ENCODE measurements at places on chromosomes 1 and 21. TPM values are rescaled to one million over a fixed set of nuclear protein-coding genes. Genes with fewer than 3 reads are reported as not detected.

DNA sequence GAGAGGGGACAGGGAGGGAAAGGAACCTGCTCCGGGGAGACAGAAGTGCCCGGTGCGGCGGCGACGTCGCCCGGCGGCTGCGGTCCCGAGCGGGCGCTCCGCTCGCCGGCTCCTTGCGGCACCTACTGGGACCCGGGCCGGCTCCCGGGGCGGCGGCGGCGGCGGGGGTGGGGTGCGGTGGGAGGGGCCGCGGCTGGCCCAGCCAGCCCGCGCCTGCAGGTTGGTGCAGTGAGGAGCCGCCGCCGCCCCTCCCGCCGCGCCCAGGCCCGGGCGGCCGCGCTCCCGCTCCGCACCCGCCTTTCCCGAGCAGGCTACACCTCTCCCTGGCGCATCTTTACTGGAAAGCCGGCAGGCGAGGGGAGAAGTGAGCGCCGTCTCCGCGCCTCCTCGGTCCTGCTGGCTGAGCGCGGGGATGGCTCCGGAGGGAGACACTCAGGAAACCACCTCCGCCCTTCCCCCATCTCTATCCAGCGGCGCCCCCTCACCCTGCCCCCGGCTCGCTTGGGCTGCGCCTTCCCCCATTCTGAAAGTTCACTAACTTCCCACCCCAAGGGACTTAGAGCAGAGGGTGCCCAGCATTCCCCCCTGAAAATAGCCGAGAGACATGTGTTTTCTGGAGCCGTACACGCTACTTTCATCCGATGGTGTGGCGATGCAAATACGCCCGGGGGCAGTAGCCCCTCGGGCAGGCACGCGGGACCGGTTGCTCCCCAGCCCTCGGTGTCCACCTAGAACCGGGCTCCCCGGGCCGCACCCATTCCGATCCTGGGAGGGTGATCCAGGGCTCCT lies at the start of gene PLD5:
PLD5 (minus strand) TSS at position 127 of the 789 bp plus-strand sequence.
- H3K4me1 ChIP-seq, result peaks cover 18% of the 10 kb centered on the region
- peak within 1 kb of the TSS; percentile 70 for H3K4me3 ChIP-seq
- H3K27me3 ChIP-seq, result peaks cover 46% of the 10 kb centered on the region
- H3K36me3 ChIP-seq, result peaks cover 4% of the 10 kb centered on the region
- no peak for DNase-seq

GRCh38 chr1:95370691-95371562 lies 136.9 kb downstream of the RWDD3 start:
- H3K4me3 ChIP-seq, result no peak overlapping the region
- H3K4me1 ChIP-seq, result no peaks in the 10 kb centered on the region
- no peaks in the 10 kb centered on the region for H3K36me3 ChIP-seq
- DNase-seq, result no peak
- no peak overlapping the region for H3K27ac ChIP-seq
- peaks cover 3% of the 10 kb centered on the region for H3K27me3 ChIP-seq

GRCh38 chr1:111778541-111779051 lies 22.9 kb downstream of the DDX20 start:
- H3K4me3 ChIP-seq, result no peak overlapping the region
- peaks cover 3% of the 10 kb centered on the region for H3K27me3 ChIP-seq
- no peak for DNase-seq
- peaks cover 5% of the 10 kb centered on the region for H3K4me1 ChIP-seq
- peaks cover 11% of the 10 kb centered on the region for H3K36me3 ChIP-seq
- no peak overlapping the region for H3K27ac ChIP-seq

GRCh38 chr1:23521588-23521987 lies 9.4 kb downstream of the E2F2 start:
- peaks cover 41% of the 10 kb centered on the region for H3K4me1 ChIP-seq
- no peaks in the 10 kb centered on the region for H3K36me3 ChIP-seq
- H3K27ac ChIP-seq, result no peak overlapping the region
- H3K4me3 ChIP-seq, result no peak overlapping the region

- peaks cover 9% of the 10 kb centered on the region for H3K4me1 ChIP-seq
- DNase-seq, result no peak
Observed at GRCh38 chr21:42696501-42697040, 43.1 kb downstream of the PDE9A start.

DNA sequence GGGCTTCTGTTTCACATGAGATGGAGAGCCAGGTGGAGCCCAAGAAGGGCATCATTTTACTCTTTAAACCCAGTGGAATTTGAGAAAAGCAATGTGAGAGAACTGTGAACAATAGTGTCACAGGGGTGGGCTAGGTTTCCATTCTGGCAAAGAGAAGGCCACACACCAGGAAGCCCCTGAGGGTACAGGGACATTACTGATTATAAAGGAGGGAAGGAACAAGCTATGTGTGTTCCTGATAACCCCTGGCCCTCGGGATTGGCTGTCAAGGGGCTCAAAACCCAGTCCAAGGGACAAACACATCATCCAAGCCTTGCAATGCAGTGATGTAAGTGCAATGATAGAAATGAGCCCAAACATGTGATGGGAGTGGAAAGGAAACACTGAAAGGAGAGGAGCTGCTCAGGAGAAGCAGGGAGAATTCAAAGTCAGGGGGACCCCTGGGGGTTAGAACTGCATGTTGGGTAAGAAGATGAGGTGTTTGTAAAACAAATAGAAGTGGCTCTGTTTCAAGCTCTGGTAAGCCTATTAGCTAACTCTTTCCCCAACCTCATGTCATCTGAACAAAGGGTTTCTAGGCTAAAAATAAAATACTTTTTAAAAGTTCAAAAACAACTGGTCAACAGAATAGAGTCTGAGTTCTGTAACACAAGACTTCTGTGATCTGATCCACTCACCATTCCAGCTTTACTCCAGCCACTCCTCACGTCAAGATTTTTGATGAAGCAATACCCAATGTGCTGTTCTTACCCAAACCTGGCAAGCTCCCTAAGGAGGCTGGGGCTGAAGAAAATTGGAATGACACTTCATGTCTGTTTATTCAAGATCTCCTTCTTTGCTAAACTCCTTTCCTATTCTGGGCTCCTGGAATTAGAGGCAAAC lies 51.1 kb upstream of the IL12RB2 start:
- peaks cover 2% of the 10 kb centered on the region for H3K36me3 ChIP-seq
- H3K27me3 ChIP-seq, result no peaks in the 10 kb centered on the region
- no peaks in the 10 kb centered on the region for H3K4me1 ChIP-seq
- H3K27ac ChIP-seq, result no peak overlapping the region
- no peak for DNase-seq
- H3K4me3 ChIP-seq, result no peak overlapping the region

- peaks cover 1% of the 10 kb centered on the region for H3K4me1 ChIP-seq
- peaks cover 8% of the 10 kb centered on the region for H3K36me3 ChIP-seq
- H3K27me3 ChIP-seq, result no peaks in the 10 kb centered on the region
Observed at GRCh38 chr1:150813028-150813707, 5.1 kb upstream of the CTSK start.

- peaks cover 73% of the 10 kb centered on the region for H3K4me1 ChIP-seq
- H3K36me3 ChIP-seq, result no peaks in the 10 kb centered on the region
- DNase-seq, result no peak
- no peak overlapping the region for H3K27ac ChIP-seq
- no peak overlapping the region for H3K4me3 ChIP-seq
Observed at GRCh38 chr1:161189036-161189435, 9.8 kb downstream of the ADAMTS4 start.

DNA sequence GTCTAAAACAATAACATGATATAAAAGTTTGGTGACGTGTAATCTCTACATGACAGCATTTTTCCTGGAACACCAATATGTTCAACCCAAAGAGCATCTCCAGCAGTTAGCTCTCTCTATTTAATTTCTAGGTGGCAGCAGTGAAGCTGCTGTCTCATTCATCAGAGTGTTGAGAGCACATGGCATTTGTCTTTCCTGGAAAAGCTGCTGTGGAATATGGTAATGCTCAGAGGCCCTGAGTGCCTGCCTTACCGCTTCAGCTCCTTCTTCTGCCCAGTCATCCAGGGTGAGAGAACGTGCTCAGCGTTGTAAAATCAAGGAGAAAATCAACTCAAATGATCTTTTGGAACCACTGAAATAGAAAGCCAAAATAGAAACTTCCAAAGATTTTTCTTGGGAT lies 640.7 kb downstream of the ADGRL2 start:
- no peaks in the 10 kb centered on the region for H3K36me3 ChIP-seq
- DNase-seq, result no peak
- no peak overlapping the region for H3K27ac ChIP-seq
- H3K27me3 ChIP-seq, result peaks cover 1% of the 10 kb centered on the region
- no peaks in the 10 kb centered on the region for H3K4me1 ChIP-seq
- H3K4me3 ChIP-seq, result no peak overlapping the region

- H3K27me3 ChIP-seq, result peaks cover 58% of the 10 kb centered on the region
- DNase-seq, result peak; percentile 74
- no peaks in the 10 kb centered on the region for H3K36me3 ChIP-seq
Observed at GRCh38 chr1:159211331-159212136, 6.9 kb downstream of the ACKR1 start.

DNA sequence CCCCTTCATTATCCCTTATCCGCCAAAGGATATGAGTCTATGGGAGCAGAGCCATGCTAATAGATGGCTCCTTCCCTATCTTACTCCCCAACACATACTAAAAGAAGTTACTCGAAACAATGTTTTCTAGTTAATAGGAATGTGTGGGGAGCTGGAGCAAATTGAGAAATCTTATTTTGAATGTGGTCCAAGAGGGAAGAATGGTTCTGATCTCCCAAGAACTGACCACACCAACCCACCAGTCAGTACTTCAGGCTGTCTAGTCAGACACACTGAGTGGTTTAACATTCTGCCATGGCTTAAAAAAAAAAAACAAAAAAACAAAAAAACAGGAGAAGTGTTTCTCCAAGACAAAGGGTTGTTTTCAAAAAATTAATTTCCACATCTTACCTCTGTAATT lies 31.5 kb upstream of the DNASE2B start:
- H3K4me3 ChIP-seq, result no peak overlapping the region
- no peak overlapping the region for H3K27ac ChIP-seq
- H3K4me1 ChIP-seq, result peaks cover 14% of the 10 kb centered on the region
- H3K36me3 ChIP-seq, result no peaks in the 10 kb centered on the region
- no peaks in the 10 kb centered on the region for H3K27me3 ChIP-seq
- DNase-seq, result no peak

GRCh38 chr21:41899426-41900202 lies 20.5 kb upstream of the PRDM15 start:
- peaks cover 7% of the 10 kb centered on the region for H3K36me3 ChIP-seq
- H3K4me1 ChIP-seq, result peaks cover 33% of the 10 kb centered on the region
- peak overlapping the region; percentile 80 for H3K27ac ChIP-seq
- peak overlapping the region; percentile 76 for H3K4me3 ChIP-seq
- DNase-seq, result no peak

- no peaks in the 10 kb centered on the region for H3K4me1 ChIP-seq
- no peak overlapping the region for H3K27ac ChIP-seq
- DNase-seq, result no peak
- no peak overlapping the region for H3K4me3 ChIP-seq
Observed at GRCh38 chr1:82777240-82777639, 976.5 kb downstream of the ADGRL2 start.

GRCh38 chr1:64948905-64949833 lies 17.2 kb downstream of the JAK1 start:
- H3K27ac ChIP-seq, result no peak overlapping the region
- H3K27me3 ChIP-seq, result no peaks in the 10 kb centered on the region
- H3K36me3 ChIP-seq, result peaks cover 12% of the 10 kb centered on the region
- peak overlapping the region; percentile 45 for H3K4me3 ChIP-seq

CHIA gene
- not detected for total RNA-seq

DNA sequence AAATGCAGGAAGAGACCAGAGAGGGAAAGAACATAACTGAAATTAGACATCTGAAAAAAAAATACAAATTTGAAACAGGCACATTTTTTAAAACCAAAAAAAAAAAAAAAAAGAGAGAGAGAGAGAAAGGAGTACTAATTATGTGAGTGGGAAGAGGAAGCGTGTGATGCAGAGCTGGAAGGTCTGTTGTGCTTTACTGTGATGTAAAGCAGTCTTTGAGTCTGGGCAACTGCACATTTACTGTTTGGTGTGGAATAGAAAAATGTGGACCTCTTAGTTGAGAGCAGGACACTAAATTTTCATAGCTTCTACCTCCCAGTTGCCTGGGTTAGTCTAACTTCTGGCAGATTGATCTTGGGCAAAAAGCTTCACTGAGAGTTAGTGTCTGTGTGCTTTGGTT lies 16.5 kb downstream of the LHX9 start:
- no peaks in the 10 kb centered on the region for H3K36me3 ChIP-seq
- peaks cover 4% of the 10 kb centered on the region for H3K4me1 ChIP-seq
- H3K27ac ChIP-seq, result no peak overlapping the region

- no peaks in the 10 kb centered on the region for H3K27me3 ChIP-seq
- H3K4me3 ChIP-seq, result no peak overlapping the region
- DNase-seq, result peak; percentile 18
- H3K27ac ChIP-seq, result peak overlapping the region; percentile 82
Observed at GRCh38 chr1:211843018-211843417, 12.5 kb upstream of the LPGAT1 start.
